Ascending aorta (tissue), 2 donors: ENCODE measurements at places on chromosomes 12 and 14.
A peak's percentile ranks its signal among the peaks of the same experiment; 100 is the strongest.

DNA sequence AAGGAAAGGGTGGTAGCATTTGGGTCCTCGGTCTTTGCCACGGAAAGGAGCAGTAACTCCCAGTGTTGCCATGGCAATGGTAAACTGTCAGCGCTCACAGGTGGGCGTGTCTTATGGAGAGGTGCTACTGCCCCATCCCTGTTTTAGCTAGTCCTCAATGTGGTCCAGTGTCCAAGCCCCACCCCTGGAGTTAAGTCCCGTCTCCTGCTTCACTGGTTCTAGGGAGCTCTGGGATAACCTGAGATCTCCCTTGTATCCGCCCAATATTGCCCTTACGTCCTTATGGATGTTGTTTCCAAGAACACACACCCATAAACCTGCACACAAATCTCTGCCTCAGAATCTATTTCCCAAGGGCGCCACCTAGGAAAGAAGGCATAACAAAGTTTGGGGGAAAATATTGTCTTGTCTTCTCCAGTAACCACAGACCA is 64.2 kb downstream of the SPRING1 start:
- H3K4me1 ChIP-seq = no peaks in the 10 kb centered on the region
- no peak overlapping the region for H3K4me3 ChIP-seq
- H3K27ac ChIP-seq = no peak overlapping the region
- no peak for DNase-seq
- no peaks in the 10 kb centered on the region for H3K27me3 ChIP-seq
- no peaks in the 10 kb centered on the region for H3K36me3 ChIP-seq

DNA sequence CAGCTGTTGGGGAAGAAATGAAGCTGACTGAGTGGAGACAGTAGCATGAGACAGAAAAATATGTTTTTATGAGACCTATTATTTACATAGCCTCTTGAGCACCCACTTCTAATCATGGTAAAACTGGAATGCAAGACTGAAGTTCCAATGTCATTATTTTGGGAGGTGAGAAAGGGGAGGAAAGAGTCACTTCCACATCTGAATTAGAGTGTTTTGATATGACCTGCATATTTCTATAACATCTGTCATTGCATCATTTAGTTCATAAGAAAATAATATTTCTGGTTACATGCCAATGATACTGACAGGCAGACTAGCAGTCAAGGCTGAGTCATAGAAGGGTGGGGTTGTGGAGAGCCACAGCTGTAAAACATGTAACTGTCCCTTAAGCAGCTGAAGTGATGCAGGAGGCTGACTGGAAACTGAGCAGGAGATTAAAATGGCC is 26.7 kb downstream of the NTN4 start:
- H3K36me3 ChIP-seq = no peaks in the 10 kb centered on the region
- DNase-seq = peak; percentile 66
- H3K4me1 ChIP-seq = no peaks in the 10 kb centered on the region
- no peak overlapping the region for H3K27ac ChIP-seq
- no peak overlapping the region for H3K4me3 ChIP-seq

GRCh38 chr14:100079726-100080005 is 14.4 kb downstream of the EVL start:
- no peaks in the 10 kb centered on the region for H3K36me3 ChIP-seq
- no peak overlapping the region for H3K27ac ChIP-seq
- H3K4me3 ChIP-seq = no peak overlapping the region
- H3K27me3 ChIP-seq = no peaks in the 10 kb centered on the region
- no peak for DNase-seq
- H3K4me1 ChIP-seq = no peaks in the 10 kb centered on the region

DNA sequence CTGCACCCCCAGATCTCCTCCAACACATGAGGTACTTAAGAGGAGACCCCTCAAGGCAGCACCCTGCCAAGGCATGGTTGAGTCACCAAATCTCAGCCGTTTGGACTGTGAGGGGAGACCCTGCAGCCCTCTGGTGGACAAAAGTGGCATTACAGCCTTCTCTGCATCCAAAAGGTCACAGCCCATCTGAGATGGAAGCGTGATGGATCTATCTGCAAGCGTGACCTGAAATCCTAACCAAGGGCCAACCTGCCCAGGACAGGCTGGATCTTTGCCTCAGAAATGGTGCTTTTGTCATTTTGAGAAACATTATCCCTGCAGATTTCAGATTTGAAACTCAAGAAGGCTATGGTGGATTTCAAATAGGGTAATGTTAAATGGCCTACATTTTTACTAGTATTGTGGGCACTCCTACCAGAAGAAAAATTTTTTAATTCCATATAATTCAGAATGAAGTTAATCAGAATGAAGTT is 23.7 kb upstream of the DHRS4 start:
- H3K4me1 ChIP-seq = peaks cover 5% of the 10 kb centered on the region
- peak; percentile 89 for DNase-seq
- H3K27me3 ChIP-seq = no peaks in the 10 kb centered on the region

DNA sequence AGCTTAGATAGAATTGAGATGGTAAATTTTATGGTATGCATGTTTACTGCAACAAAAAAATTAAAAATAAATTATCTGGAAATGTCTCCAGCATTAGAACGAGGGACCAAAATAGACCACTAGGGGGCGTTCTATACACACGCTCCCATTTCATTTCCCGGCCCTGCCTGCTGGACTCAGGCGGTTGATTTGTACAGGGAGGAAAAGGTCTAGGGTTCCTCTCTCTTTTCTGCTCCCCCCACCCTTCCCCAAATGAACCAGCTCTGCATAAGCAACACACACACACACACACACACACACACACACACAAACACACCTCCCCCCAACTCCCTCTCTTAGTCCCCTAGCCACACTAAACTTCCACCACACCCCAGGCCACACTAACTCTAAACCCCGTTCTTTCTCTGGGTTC is 7.8 kb upstream of the DTX1 start:
- no peak overlapping the region for H3K27ac ChIP-seq
- DNase-seq = no peak
- no peak overlapping the region for H3K4me3 ChIP-seq
- no peaks in the 10 kb centered on the region for H3K27me3 ChIP-seq
